Stimulated activated CD4-positive, alpha-beta T cell treated with anti-CD3 and anti-CD28 coated beads, Interleukin-1b, Interleukin-23, amount 100 ng/mL, for 4 hours (primary cell): ENCODE measurements at places on chromosomes 1 and 21.
A peak's percentile ranks its signal among the peaks of the same experiment; 100 is the strongest.

- DNase-seq, result peak; percentile 22
Observed at GRCh38 chr1:212950243-212951125, at the start of gene VASH2. Gene VASH2, plus strand, starts transcription at chr1:212950541. Its CDS starts 1,002 bp downstream, at chr1:212951543.

DNA sequence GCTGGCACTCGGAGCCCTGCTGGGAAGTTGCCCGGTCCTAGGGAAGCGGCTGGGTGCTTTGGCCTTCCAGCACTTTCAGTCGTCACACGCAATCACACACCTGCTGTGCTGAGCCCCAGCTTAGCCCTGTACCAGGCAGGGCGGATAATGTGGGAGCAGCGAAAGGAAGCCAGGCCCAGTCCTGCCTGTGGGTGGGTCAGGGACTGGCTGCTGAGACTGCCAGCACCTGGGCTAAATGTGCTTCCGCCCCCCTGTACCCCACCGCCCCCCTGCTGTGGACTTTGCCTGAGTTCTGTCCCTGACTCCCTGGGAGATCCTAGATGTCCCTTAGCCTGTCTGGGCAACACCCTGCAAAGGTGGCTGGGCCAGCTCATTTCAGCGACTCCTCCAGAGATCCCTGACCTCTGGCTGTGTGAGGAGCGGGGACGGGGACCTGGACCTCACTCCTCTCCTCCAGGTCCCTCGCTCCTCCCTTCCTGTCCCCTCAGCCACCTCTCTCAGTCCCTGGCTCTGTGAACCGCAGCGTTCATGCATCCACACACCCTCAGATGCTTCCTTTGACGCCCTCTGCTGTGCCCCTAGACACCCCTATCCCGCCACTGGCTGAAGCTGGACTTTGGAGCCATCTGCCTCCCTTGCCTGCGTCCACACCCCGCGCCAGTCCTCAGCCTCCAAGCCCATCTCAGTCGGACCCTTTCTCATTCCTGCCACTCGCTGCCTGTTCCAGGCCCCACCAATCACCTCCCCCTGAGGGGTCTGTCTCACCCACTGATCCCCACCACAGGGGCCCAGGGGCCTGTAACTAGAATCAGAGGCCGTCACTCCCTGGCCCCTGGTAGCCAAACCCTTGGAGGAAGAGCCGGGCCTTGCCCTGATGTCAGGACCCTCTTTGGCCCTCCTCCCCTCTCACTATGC, 1.4 kb downstream of the MMEL1 start:
- DNase-seq, result no peak

DNA sequence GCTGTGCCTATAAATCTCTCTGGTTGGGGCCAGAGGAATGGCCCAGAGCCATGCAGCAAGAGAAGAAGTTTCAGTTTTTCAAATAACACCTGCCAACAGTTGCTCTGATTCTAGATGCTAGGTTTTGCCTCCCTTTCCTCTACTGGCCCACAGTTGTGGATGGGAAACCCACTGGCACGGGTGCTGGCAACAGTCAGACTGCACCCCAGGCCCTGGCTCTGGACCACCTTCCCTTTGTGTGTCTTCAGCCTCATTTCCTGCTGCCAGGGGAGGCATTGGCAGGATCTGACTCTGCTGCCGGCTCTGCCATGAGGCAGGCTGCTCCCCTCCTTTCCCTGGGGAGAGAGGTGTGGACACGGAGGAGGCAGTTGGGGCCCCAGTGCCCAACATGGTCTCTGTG, 142.0 kb downstream of the IGSF21 start:
- no peak for DNase-seq

DNA sequence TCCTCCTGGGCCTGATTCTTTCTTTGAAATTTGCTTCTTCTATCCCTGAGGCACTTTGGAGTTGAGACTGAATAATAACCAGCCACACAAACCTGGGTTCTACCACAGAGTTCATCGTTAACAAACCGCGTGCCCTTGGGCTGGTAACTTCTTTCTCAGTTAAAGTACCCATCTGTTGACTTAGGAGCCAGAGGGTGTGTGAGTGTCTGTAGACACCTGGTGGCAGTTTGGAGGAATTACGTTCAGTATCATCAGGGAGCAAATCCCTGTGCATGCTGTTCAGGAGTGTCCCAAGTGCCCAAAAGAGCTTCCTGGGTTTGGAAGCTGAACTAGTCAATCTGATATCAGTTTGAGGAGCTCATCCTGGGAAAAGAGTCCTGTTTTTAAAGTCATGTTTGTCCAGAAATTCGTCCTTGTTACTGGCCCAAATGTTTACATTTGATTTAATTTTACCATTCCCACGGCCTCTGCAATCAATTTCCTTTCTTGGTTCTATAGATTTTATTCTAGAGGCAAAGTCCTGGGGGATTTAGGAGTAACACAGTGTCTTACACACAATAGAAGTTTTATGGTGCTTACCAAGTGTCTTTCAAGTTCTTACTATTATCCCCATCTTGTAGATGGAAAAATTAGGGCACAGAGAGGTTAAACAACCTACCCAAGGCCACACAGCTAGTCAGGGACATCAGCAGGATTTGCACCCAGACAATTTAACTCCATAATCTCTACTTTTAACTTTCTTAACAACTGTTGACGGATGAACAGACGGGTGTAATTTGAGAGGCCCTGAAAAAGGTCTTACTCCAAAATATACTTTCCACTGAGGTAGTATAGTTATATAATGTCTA, 26.7 kb upstream of the RPTN start:
- peak; percentile 2 for DNase-seq

GRCh38 chr21:25188677-25189079, 418.6 kb downstream of the MRPL39 start:
- DNase-seq, result no peak

DNA sequence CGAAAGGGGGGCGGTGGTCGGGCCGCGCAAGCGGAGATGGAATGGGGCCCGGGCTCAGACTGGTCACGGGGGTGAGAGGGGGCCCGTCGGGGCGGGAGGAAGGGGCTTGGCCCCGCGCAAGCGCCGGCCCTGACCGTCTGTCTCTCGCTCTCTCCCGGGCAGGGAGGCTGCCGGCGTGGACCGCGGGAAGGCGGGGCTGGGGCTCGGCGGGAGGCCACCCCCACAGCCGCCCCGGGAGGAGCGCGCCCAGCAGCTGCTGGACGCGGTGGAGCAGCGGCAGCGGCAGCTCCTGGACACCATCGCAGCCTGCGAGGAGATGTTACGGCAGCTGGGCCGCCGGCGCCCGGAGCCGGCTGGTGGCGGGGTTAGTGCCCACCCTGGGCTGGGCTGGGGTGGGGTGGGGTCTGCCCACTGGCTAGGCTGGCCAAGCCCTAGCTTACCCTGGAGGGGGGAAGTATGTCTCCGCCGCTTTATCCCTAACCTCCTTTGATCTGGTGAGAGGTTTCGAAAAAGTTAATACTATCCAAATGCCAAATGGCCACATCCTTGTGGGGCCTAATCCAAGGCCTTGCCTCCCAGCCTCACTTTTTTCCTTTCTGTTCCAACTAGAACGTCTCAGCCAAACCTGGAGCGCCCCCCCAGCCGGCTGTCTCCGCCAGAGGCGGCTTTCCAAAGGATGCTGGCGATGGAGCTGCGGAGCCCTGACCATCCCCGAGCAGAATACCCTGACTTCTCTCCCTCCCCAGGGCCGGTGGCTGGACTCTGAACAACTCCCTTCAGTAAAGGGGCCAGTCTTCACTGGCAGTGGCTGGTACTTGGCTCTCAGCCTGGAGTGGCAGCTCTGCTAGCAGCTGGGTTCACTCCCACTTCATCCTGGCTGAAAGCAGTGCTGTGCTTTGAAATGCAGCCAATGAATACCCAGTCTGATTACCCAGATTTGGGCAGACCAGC, 636 bp upstream of the YRDC start:
- DNase-seq, result no peak

DNA sequence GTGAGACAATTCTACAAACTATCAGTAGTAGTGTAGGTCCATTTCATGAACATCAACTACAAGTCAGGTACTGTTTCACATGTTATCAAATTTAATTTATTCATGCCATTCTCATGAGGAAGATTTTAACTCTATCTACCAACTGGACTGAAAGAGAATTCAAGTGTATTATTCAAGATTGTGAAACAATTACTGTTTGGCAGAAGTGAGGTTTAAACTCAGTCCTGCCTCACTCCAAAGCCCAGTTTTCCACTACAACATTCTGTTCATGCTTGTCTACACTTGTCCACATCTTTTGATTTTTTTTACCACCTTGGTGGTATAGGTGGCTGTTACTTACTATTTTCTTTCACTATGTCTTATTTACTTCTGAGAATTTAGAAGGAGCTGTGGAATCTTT, 272.9 kb downstream of the TGFB2 start:
- no peak for DNase-seq

GRCh38 chr1:201011616-201012015, 11.9 kb downstream of the KIF21B start:
- DNase-seq, result no peak

GRCh38 chr1:23184212-23184934, 15.7 kb upstream of the LUZP1 start:
- no peak for DNase-seq

GRCh38 chr21:20443558-20444155, 554.6 kb upstream of the NCAM2 start:
- DNase-seq, result no peak

DNA sequence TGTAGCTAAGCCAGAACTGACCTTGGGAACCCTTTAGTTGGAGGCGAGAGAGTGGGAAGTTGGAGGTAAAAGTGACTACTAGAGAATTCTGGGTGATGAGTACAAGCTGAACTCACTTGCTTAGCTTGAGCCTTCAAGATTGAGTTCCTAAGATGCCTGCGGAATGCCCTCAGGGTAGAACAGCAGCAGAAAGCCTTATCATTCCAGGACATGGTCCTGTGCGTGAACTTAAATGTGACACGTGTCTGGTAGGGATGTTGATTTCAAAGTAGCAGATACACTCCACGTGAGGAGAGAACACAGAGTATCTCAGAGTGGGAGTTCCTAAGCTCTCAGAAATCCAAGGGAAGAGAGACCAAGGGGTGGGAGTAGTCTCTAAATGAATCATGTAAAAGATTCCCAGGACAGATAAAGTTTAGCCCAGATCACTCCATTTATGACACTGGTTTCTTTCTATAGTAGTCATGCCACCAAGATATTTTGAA, 60.1 kb downstream of the KCNK1 start:
- DNase-seq, result no peak

GRCh38 chr1:36382669-36383068, 3.1 kb downstream of the STK40 start:
- DNase-seq, result no peak

- no peak for DNase-seq
Observed at GRCh38 chr1:48750109-48750508, 26.6 kb downstream of the BEND5 start.

GRCh38 chr1:222106377-222106776, 364.5 kb upstream of the DUSP10 start:
- no peak for DNase-seq

DNA sequence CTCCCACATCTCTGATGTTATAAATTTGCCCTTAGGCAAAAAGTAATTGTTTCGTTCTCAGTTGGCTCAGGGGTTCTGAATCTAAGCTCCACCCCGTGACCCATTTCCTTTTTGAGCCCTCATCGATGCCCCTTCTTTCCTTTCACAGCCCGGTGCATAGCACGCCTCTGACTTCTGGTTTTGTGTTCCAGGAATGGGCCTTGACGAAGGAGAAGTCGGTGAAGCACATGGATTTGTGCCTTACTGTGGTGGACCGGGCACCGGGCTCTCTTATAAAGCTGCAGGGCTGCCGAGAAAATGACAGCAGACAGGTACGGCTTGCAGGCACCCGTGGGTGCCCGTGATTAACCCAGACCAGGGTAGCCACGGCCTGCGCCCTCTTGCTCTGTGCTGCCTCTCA, 151.9 kb downstream of the PGBD5 start:
- DNase-seq, result no peak

GRCh38 chr1:5969168-5969567, 23.1 kb downstream of the NPHP4 start:
- DNase-seq, result no peak

DNA sequence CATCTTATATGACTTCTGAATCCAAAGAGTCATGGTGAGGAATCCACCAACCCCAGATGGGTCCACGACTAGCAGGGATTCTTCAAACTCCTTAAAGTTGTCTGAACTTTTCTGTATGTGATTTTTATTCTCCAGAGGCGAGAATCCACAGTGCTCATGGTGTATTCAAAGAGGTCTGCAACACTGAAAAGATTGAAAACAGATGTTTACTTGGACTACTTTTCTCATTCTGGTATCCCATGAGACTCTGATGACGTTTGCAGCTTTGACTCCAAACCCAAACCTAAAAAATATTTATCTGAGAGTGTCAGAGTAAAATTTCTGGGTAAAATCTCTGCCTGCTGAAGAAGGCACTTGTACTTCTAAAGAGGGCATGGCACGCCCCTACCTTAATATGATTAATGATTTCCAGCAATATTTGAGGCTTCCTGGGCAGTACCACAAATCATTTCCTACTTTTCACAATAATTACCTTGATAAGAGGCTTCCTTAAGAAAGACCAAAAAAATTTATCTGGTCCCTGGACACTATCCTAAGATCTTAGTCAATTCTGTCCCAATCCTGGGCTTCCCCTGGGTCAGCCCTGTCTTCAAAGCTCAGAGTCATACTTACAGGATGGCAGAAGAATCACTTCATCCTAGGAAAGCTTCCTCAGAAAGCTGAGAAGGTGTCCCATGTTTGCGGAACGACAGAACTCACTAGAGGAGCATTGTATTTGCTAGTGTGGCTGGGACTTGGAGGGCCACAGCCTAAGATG, 76.5 kb upstream of the MAP10 start:
- DNase-seq, result no peak

DNA sequence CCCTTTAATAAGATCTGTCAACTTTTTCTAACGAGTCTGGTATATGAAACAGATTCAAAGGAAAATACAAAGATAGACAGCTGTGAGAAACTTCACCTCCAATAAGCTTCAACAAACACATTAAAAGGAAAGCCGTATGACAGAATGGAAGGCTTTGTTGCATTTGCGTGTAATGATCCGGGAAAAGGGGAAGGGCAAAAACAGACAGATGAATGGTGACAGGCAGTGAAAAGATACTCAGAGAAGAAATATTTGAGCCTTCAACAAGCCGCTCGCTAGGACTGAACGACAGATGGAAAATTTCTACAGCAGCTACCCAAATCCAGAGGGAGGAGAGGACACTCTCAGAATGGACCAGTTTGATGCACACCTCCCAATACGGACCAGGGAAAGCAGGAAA, 14.9 kb downstream of the COPA start:
- no peak for DNase-seq

DNA sequence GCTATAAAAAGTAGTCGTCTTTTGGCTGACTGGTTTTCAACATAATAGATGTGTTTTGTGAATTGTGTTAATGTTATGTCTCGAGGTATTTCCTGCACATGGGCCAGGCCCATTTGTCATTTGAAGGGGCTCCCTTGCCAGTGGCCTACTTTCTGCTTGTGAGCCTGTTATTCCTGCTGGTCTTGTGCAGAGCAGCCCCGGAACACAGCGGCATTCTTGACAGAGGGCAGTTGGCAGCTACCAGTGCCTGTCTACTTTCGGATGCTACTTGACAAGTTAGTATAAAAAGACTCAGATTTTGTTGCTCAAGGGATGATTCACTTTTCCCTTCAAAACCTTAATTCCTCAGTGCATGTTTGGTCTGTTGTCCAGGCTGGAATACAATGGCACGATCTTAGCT, 28.5 kb downstream of the PGM1 start:
- DNase-seq, result no peak

GRCh38 chr1:178939338-178940067, 68.6 kb upstream of the ANGPTL1 start:
- DNase-seq, result no peak

- DNase-seq, result no peak
Observed at GRCh38 chr1:30597711-30598110, 125.7 kb downstream of the MATN1 start.
